ENCODE measurements at places on chromosomes 6 and 20. TPM values are rescaled to one million over a fixed set of nuclear protein-coding genes. Genes with fewer than 3 reads are reported as not detected.

DNA sequence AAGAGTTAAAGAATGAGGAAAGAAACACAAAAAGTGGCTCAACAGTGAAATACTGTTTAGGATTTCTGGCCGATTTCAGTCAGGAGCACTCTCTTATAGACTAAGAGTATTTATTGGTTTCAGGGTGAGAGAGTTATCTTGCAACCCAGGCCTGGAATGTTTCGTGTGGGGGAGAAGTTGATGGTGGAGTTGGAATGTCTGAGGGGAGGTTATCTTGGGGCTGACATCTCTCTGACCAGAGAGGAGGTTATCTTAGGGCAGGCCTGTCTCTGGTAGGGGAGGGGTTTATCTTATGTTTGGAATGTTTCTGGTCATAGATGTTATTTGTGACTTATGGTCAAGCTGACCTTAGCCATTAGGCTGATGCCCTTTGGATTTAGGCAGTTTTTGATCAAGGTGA lies 80.3 kb downstream of the HTR1B start:
- no peak for DNase-seq

- no peak for DNase-seq
These were observed 4.7 kb downstream of the NPEPL1 start for GRCh38 chr20:58697201-58697866.

The OVOL2 gene
- total RNA-seq = not detected

GRCh38 chr20:15817351-15817750 lies 755.9 kb downstream of the KIF16B start:
- no peak for DNase-seq

- no peak for DNase-seq
These were observed 6.1 kb downstream of the SLC29A1 start for GRCh38 chr6:44229376-44230033.

The SPTLC3 gene
- total RNA-seq = 0.26 TPM

GRCh38 chr6:98777762-98778161 lies 56.6 kb upstream of the POU3F2 start:
- no peak for DNase-seq

DNA sequence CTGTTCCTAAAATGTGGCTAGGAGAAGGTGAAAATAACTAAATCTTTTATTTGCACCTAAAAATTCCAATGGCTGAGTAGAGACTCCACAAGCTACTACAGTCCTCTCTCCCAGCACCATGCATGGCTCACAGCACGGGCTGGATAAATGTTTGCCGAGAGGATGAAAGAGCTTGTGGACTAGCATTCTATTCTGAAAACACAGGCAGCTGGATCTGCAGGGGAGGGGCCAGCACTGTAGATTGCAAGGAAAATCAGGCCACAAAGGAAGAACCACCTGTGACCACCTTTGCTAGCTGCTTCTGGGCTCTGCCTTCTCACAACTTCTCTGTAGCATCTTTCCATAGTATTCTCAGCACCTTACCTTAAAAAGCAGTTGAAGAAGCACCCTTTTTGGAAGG lies 46.6 kb downstream of the CLIC5 start:
- DNase-seq = no peak

GRCh38 chr20:9615766-9616454 lies 101.5 kb downstream of the LAMP5 start:
- no peak for DNase-seq

DNA sequence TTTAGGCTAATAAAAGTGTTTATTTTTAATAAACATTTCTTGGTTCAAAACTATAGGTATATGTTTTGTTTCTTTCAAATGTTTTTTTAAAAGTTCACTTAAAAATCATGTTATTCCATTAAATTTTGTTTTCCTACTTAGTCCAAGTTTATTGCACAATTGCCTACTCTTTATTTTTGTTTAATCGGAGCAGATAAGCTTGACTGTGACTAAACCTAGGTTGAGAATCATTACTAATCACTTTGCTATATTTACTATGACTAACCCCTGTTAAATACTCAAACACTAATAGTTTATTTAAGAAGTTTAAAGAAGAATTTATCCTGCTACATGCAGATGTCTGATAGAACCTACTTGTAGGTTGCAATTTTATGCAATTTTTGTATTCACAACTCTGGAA lies 18.8 kb downstream of the MAP3K4 start:
- DNase-seq = no peak

DNA sequence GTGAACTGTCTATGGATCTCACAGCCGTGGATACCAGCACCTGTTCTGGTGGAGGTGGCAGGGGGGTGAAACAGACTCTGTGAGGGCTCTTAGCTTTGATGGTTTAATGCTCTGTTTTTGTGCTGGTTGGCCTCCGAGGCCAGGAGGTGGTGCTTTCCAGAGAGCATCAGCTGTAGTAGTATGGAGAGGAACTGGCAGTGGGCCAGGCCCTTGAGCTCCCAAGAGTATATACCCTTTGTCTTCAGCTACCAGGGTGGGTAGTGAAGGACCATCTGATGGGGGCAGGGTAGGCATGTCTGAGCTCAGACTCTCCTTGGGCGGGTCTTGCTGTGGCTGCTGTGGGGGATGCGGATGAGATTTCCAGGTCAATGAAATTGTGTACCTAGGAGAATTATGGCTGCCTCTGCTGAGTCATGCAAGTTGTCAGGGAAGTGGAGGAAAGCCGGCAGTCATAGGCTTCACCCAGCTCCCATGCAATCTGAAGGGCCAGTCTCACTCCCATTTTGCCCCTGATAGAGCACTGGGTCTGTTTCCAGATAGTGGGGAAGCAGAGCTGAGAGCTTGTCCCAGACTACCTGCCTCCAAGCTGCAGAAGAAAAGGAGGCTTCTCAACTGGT lies 102.7 kb upstream of the AHI1 start:
- DNase-seq = no peak

DNA sequence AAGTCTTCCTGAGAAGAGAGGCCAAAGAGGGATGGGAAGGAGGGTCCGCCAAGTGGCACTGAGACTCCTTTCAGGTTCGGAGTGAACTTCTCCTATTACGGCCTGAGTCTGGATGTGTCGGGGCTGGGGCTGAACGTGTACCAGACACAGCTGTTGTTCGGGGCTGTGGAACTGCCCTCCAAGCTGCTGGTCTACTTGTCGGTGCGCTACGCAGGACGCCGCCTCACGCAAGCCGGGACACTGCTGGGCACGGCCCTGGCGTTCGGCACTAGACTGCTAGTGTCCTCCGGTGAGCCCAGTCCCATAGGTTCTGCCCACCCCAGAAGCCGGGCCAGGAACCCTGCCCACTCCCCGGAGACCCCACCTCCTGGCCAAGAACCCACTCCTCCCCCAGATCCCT lies 4.1 kb downstream of the SLC22A7 start:
- DNase-seq = no peak

DNA sequence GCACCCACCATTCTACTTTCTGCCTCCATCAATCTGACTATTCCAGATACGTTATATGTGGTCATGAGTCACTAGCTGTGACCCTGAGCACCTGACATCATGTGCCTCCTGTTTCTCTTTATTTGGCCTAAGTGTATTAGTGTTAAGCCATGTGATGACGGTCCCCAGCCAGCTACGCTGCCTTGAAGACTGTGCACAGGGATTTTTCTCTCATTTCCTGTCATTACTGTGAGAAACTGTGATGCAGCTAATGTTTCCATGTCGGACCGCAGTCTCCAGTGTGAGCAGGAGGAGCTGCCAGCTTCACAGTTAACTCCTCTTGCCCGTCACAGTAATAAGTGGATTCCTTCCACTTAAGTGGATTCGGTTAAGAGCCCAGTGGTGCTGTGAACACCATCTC lies 9.9 kb upstream of the SPATS1 start:
- DNase-seq = no peak

GRCh38 chr6:36725581-36725980 lies 28.0 kb downstream of the RAB44 start:
- no peak for DNase-seq

DNA sequence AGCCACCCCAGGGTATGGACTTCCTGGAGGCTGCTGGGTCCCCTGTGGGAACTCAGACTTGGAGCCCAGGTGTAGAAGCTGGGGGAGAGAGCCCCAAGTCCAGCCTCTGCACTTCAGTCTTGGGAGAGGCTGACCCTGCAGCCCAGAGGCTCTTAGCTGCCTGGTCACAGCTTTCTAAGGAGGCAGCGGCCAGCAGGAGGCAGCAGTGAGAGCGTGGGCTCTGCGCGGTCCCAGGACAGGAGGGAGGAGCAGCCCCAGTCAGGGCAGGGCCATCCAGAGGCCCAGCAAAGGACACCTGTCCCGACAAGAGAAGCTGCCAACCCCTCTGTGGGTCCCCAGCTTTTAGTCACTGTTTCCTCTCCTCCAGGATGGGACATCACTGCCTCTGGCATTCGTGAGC lies 9.4 kb downstream of the TREML2 start:
- DNase-seq = peak; percentile 75

GRCh38 chr6:52547647-52548352 lies 29.1 kb downstream of the TRAM2 start:
- DNase-seq = no peak

Data from activated CD4-positive, alpha-beta T cell treated with anti-CD3 and anti-CD28 coated beads, Interleukin-2, amount 10 ng/mL, durations not matched to agents 24 days and 14 days (primary cell).